ENCODE measurements at places on chromosomes 2 and 18.

GRCh38 chr2:70855667-70856066 lies 20.1 kb upstream of the CD207 start:
- DNase-seq, result no peak

- DNase-seq, result no peak
Observed at GRCh38 chr2:44983836-44984604, 25.2 kb downstream of the SIX2 start.

- no peak for DNase-seq
Observed at GRCh38 chr2:231533777-231534125, 3.5 kb upstream of the NMUR1 start.

DNA sequence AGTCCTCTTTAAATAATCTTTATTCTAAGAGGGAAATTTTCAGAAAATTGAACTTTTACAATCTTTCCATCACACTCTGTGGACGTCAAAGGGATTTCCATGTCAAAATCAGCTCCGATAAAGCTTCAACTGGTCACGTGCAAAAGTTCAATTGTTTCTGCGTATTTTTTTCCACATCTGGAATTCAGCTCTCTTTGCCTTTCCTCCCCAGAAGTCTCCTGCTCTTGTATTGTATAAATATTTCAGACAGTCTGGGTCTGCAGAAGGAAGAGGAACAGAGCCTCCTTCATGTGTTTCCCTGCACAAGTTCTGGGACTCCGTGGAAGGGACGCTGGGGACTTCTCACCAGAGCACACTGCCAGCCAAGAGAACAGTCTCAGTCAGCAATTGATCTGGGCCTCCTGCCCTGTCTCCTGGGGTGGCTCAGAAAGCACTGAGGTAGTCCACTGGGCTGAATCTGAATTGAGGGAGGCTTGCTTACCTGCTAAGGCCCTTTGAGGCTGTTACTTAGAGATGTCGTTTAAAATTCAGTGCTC lies 251.5 kb downstream of the TFCP2L1 start:
- no peak for DNase-seq

Measured in stimulated activated CD8-positive, alpha-beta memory T cell treated with anti-CD3 and anti-CD28 coated beads, Interleukin-4, amount 100 ng/mL, for 1 hour (primary cell).